Left ventricle myocardium inferior (tissue), 1 donor: ENCODE measurements at places on chromosomes 16 and 17. TPM values are rescaled to one million over a fixed set of nuclear protein-coding genes. Genes with fewer than 3 reads are reported as not detected.

GRCh38 chr17:71380535-71380934, 740.3 kb upstream of the SOX9 start:
- H3K36me3 ChIP-seq = no peaks in the 10 kb centered on the region
- no peak overlapping the region for H3K27ac ChIP-seq
- H3K27me3 ChIP-seq = no peaks in the 10 kb centered on the region
- no peak for DNase-seq

DNA sequence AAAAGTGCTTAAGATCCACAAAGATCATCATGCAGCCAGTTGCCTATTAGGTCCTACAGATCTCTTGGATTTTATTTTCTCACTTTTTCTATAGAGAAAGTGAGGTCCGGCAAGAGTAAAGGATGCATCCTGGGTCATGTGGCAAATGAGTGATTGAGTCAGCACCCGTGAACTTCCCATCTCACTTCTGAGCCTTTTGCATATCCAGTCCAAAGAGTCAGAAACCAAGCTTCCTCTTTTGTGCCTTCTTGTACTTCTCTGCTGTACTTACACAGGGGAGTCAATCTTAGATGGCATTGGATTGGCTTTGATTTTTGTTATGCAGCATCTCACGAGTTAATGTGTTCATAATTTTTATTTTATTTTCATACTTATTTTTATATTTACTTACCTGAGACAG, 114.2 kb upstream of the IRX5 start:
- H3K4me1 ChIP-seq = no peaks in the 10 kb centered on the region
- H3K4me3 ChIP-seq = no peak overlapping the region
- H3K27ac ChIP-seq = no peak overlapping the region
- H3K27me3 ChIP-seq = no peaks in the 10 kb centered on the region
- no peak for DNase-seq
- no peaks in the 10 kb centered on the region for H3K36me3 ChIP-seq

Gene NUPR1
- total RNA-seq = 33.1 TPM

Gene IGF2BP1
- not detected for total RNA-seq

Gene TMEM92
- not detected for total RNA-seq

DNA sequence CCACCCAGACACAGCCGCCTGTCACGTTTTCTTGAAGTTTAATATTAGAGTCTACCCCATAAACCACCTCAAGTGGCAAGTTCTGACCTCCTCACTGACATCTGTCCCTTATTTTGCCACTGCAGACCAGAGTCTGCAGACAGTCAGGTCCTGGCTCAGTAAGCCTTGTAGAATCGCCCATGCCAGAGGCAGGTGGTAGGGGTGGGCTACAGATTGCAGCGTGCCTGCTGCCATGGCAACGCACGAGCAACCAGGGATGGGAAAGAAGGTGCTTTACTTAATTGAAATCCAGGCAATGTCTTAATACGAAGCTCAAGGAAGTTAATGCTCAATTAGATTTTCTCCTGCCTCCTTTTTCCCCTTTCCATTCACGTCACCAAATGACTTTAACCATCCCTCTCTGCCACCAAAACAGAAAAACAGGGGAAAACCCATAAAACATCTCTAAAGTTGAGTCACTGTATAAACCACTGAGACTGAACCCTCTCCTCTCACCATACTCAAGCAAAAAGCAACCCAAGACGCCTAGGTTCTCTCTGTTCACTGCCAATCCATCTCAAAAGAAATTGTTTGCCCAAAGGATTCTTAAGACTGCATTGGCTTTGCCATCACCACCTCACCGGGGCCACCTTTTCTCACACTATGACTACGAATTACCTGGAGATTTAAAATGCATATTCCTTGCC, 228.8 kb downstream of the SLC39A11 start:
- H3K4me1 ChIP-seq = no peaks in the 10 kb centered on the region
- no peaks in the 10 kb centered on the region for H3K36me3 ChIP-seq
- no peak overlapping the region for H3K27ac ChIP-seq
- no peak overlapping the region for H3K4me3 ChIP-seq
- no peaks in the 10 kb centered on the region for H3K27me3 ChIP-seq

- no peak overlapping the region for H3K27ac ChIP-seq
- H3K27me3 ChIP-seq = no peaks in the 10 kb centered on the region
- DNase-seq = no peak
- no peaks in the 10 kb centered on the region for H3K36me3 ChIP-seq
Measured at GRCh38 chr16:17359788-17360390, 110.9 kb downstream of the XYLT1 start.

GRCh38 chr17:16282522-16282921, 65.5 kb downstream of the PIGL start:
- no peak overlapping the region for H3K27ac ChIP-seq
- no peaks in the 10 kb centered on the region for H3K36me3 ChIP-seq
- peaks cover 24% of the 10 kb centered on the region for H3K4me1 ChIP-seq
- no peak overlapping the region for H3K4me3 ChIP-seq

GRCh38 chr17:63843910-63844677, 1.6 kb upstream of the SMARCD2 start:
- H3K4me1 ChIP-seq = peaks cover 52% of the 10 kb centered on the region
- H3K27me3 ChIP-seq = no peaks in the 10 kb centered on the region
- peak overlapping the region; percentile 98 for H3K27ac ChIP-seq
- no peaks in the 10 kb centered on the region for H3K36me3 ChIP-seq
- peak overlapping the region; percentile 97 for H3K4me3 ChIP-seq
- DNase-seq = no peak

Gene GP1BA
- 0.22 TPM for total RNA-seq

- no peak overlapping the region for H3K4me3 ChIP-seq
- H3K36me3 ChIP-seq = peaks cover 29% of the 10 kb centered on the region
- DNase-seq = no peak
- no peaks in the 10 kb centered on the region for H3K4me1 ChIP-seq
Measured at GRCh38 chr16:81350306-81350615, 35.5 kb downstream of the GAN start.

Gene MEAK7
- total RNA-seq = 5.3 TPM

GRCh38 chr16:85579923-85580580, 33.1 kb upstream of the GSE1 start:
- no peak overlapping the region for H3K4me3 ChIP-seq
- no peak for DNase-seq
- no peak overlapping the region for H3K27ac ChIP-seq
- H3K4me1 ChIP-seq = peaks cover 38% of the 10 kb centered on the region

- no peak for DNase-seq
- peaks cover 58% of the 10 kb centered on the region for H3K4me1 ChIP-seq
- H3K36me3 ChIP-seq = no peaks in the 10 kb centered on the region
- H3K27ac ChIP-seq = peak overlapping the region; percentile 69
- no peaks in the 10 kb centered on the region for H3K27me3 ChIP-seq
Measured at GRCh38 chr16:15993946-15994665, 44.7 kb downstream of the ABCC1 start.

Gene ARHGDIA
- total RNA-seq = 95.1 TPM

Gene MIS12
- 10.1 TPM for total RNA-seq

Gene PRSS8
- total RNA-seq = not detected

GRCh38 chr17:58310511-58311428, 17.8 kb downstream of the TSPOAP1 start:
- peaks cover 5% of the 10 kb centered on the region for H3K27me3 ChIP-seq
- H3K4me3 ChIP-seq = no peak overlapping the region
- no peaks in the 10 kb centered on the region for H3K4me1 ChIP-seq
- DNase-seq = no peak

Gene MRPL28
- 76.1 TPM for total RNA-seq

Gene ZNRF1
- total RNA-seq = 22.3 TPM

GRCh38 chr17:2996810-2997670, 66.4 kb downstream of the OR1D5 start:
- H3K27me3 ChIP-seq = no peaks in the 10 kb centered on the region
- peaks cover 18% of the 10 kb centered on the region for H3K36me3 ChIP-seq
- no peak overlapping the region for H3K27ac ChIP-seq

- H3K36me3 ChIP-seq = no peaks in the 10 kb centered on the region
- H3K4me1 ChIP-seq = peaks cover 6% of the 10 kb centered on the region
- DNase-seq = no peak
- H3K4me3 ChIP-seq = no peak overlapping the region
- H3K27ac ChIP-seq = no peak overlapping the region
Measured at GRCh38 chr16:79370736-79371135, 229.8 kb downstream of the MAF start.

DNA sequence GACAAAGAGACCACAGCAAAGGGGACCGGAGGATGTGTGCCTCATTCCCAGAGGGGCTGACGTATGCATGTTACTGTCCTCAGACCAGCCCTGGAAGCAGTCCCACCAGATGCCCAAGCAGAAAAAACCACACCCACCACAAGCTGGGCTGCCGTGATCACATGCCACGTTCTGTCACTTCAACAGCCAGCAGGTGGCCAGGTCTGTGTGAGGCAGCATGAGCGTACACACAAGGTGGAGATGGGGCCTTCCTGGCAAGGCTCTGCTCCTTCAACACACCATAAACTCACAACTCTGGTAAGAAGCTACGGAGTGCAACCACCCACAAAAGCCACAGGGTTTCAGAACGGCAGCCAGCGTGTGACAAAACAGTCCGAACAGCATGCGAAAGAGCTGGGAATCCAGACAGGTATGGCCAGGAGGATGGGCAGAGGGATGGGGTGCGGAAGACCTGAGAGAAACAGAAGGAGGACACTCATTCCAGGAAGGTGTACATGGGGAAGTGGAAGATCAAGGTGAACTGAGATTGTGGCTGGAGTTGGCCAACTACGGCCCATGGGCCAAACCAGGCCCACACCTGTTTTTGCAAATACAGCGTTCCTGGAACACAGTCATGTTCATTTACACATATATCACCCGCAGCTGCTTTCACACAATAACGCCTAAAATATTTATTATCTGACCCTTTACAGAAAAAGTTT, 27.9 kb downstream of the MBTPS1 start:
- H3K27me3 ChIP-seq = no peaks in the 10 kb centered on the region

Gene HOXB5
- not detected for total RNA-seq

DNA sequence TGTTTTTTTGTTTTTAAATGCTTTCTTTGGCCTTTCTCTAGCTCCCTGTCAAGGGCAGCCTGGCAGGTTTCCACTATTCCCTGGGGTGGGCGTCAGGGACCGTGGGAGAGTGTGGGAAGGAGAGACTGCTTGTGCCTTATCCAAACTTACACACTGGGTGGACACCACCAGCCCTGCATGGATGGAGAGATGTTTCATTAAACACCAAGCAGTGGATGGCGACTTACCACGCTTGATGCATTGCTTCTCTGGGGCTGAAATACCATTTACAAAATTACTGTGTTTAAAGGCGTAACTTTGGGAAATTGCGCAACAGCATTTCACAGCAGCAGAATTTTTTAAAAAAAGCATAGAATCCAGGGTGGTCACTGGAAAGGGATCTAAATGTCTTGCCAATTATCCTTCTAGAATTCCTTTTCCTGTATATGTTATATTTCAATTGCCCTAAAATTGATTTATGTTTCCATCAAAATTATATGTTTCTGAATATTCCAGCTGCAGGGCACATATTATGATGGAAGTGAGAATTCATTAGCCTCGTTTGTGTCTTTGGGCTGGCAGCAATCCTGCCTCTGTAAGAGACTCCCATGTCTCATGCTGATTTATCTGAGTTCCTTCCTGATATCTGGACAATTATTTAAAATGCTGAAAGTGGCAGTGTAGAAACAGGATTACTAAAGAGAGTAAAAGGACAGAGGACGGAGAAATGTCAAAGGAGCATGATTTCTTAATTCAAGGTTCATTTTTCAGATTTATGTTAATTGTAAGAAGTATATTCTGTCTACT, 247.3 kb downstream of the GRIN2A start:
- peaks cover 20% of the 10 kb centered on the region for H3K4me1 ChIP-seq
- H3K27me3 ChIP-seq = no peaks in the 10 kb centered on the region
- no peaks in the 10 kb centered on the region for H3K36me3 ChIP-seq

Gene SOST
- total RNA-seq = 0.14 TPM

Gene RND2
- total RNA-seq = 0.85 TPM

Gene PLA2G10
- total RNA-seq = not detected
